ENCODE measurements at places on chromosomes 12 and 14.

DNA sequence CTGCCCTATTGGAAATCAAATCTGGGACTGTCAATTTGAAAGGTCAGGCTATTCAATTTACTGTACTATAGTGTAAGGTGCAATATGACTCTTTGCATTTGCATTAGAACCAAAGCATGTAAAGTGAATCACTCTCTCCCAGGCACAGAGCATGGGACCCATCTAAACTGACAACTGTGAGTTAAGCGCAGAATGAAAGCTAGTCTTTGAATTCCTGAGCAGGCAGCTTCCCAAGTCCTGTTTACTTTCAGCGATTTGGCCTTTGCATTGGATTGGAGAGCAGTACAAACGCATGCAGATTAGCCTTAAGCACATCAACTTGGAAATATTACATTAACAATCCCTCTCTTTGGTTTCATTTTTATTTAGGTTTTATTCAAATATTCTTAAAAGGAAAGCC, 74.6 kb downstream of the RERG start:
- no peak for DNase-seq

DNA sequence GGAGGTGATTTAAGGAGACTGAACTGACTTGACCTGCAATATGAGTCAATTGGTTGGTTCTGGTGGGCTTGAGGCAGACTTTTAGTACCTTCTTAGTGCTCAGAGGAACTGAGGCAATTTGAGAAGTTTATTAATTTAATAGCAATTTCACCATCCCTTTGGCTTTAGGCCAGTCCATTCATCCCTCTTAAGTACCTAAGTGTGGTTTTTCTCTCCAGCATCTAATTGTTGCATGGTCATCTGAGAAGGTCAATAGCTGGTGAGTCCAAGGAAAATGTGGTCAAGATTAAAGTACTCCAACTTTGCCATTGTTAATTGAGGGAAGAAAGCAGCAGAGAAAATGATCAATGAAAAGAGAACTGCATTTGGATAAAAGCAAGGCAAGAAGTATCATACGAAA, 115.4 kb upstream of the DYRK2 start:
- DNase-seq: no peak

DNA sequence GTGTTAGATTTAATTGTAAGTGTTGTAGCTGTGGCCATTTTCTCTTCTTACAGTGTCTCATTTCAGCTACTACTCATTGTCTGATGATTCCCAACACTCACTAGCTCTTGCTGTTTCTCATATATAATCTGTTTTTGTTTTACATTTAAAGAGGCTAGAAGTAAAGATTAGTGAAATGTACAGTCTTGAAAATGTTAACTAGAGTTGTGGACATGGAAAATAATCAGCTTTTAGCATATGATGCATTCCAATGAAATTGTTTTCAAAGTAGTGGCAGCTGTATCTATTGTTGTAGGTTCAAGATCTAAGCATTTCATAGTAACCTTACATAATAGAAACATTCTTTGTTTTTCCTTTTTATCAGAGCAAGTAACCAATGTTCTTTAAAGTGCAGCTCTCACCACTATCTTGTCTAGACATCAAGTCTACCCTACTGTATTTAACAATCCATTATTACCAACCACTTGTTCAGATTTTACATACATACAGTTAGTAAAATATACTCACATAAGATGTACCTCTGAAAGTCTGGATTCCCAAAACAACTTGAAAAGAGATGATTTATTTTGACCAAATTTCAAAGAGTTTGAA, 76.9 kb downstream of the PPHLN1 start:
- DNase-seq: no peak

DNA sequence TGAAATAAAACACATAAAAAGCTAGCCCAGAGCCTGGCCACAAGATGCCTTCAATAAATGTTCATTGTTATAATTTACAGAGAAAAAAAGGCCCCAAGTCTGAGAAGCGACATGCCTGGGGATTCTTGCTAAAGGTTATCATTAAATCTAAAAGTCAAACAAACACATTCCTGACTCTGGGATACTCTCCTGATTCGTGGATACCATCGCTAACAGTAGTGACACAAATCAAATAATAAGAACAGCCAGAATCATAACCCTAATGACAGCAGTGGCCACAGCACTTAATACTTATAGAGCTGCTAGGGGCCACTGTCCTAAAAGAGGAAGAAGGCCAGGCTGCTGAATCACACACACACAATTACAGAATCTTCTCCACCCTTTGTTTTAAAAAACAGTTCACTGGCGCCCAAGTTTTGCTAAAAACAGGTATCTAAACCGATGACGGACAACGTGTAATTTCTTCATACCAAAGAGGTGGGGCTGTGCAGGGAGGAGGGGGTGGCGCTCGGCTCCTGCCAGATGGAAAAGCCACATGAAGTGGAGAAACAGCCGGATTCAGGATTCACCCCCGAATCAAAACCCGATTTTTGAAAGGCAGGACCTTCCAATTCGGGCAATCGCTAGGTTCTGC, 1.2 kb downstream of the CLIP1 start:
- DNase-seq: no peak

DNA sequence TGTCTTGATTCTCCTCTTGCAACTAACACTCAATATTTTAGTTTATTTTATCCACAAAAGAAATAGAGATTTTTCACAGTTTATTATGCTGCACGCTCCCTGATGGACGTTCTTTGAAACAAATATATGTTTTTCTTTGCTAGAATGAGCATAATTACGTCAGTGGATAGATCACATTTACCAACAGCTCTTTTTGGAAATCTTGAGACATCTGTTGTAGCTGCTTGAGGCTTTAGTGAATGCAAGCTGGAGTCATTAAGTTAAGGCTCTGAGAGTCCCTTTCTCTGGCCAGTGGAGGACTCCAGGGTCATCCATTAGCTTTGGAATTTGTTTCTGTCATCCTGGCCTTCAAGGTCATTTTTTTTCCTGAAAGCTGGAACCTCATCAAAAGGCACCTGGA, 405.6 kb upstream of the TMEM132C start:
- no peak for DNase-seq

DNA sequence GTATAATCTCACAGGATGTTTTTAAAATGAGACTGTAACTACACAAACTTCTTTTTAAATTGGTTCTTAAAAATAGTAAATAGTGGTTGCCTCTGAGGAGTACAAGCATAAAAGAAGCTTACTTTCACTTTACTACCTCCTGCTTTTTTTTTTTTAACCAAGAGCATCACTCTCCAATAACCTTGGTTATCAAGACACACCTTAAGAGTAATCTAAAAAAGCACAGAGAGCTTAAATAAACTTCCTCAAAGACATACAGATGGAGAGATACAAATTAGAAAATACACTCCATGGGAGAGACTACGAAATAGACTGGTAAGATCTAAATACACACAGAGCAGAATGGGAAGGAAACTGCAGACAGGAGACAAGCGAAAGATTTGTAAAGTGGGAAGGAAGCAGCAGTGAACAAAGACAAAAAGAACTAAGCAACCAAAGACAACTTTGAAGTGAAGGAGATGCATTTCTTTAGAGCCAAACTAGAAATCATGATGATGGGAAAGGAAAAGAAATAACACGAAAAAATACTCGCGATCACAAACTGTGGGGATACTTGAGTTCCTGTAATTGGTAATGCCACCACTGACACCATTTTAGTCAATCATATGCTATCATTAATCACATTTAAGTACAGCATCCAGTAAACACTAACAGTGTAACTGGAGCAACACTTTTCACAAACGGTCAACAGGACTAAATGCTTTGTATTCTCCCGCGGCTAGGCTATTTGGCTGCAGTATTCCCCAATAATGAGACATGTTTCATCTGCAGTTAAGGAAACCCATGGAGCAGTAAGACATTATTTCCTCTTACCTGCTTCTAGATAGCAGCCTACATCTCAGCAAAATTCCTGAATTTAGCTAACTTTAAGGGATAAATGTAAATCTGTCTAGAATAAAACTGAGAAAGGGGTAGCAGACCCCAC, 8.2 kb downstream of the SINHCAF start:
- no peak for DNase-seq

DNA sequence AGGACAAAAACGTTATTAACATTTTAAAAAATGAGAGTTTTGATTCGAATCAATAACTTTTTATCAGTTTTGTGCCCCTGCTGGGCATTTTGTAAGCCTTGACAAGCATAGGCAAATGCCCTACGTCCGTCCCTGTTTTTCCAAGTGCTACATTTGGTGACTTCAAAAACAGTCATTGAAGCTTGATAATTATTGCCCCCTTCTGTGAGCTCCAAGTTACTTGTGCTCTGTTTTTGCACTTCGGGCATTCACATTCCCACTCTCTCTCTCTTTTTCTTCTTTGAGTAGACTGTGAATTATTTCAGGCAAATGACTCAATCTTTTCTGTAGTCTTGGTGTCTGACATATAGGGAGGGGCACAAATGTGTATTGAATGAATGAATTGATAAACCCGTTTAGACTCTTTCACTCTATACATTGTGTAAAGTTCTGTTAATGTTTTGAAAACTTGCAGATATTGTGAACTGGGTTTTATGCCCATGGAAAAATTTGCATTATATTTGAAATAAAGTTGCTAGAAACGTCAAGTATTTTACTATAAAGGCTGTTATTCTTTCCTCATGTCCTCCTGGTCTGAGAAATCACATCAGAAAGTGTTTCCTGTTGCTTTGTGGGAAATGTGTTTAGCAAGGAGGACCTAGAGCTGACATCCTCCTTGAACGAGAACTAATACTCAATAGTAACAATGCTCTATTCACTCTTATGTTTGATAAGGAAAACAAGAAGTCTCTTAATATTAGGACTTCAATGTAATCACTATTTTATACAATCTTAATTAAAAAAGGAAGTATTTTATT, 1.4 kb downstream of the APAF1 start:
- no peak for DNase-seq

- no peak for DNase-seq
Measured at GRCh38 chr14:32421781-32422180, 92.7 kb downstream of the AKAP6 start.

DNA sequence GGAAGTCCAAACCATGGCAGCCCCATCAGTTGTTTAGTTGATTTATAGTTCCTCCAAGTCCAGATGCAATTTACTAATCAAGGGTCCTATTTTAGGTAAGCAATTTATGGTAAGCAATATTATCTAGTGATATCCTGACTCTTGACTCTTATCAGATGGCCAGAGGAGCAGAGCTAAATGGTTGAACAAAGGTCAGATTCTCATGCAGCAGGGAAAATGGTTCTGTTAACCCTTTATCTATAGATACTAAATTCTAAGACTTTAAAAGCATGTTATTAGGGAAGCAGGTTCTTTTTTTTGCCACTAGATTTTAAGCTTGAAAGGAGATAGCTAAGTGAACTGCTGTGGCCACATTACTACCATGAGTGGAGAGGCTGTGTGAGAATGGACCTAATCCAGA, 427.1 kb upstream of the FBXO33 start:
- DNase-seq: no peak

- no peak for DNase-seq
Measured at GRCh38 chr14:70108419-70108818, 80.3 kb downstream of the SLC8A3 start.

GRCh38 chr14:77980475-77981321, 180.8 kb downstream of the ADCK1 start:
- no peak for DNase-seq

- no peak for DNase-seq
Measured at GRCh38 chr14:34794941-34795340, 80.2 kb downstream of the BAZ1A start.

DNA sequence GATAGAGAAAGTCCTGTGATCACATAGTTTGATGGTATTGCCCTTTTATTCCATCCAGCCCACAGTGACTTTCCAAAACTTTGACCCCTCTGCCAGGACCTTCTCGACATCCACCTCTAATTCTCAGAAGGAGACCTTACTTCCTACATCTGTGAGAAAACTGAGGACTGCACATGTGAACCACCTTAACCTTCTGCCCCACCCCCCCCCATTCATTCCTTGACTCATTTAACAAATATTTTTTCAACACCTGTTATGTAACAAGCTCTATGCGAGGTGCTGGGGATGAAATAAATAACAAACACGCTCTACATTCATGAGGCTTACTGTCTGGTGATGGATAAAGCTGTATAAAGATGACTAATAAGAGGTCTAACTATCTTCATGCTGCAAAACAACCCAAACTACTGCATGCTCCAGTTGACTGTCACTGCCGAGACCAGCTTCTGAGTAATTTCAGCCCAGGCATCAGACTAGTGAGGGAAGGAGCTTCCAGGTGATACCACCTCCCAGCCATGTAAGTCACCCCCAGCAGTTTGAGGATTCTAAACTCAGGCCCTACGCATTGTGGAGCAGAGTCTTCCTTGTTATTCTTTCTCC, 1.9 kb upstream of the HAL start:
- DNase-seq: no peak

DNA sequence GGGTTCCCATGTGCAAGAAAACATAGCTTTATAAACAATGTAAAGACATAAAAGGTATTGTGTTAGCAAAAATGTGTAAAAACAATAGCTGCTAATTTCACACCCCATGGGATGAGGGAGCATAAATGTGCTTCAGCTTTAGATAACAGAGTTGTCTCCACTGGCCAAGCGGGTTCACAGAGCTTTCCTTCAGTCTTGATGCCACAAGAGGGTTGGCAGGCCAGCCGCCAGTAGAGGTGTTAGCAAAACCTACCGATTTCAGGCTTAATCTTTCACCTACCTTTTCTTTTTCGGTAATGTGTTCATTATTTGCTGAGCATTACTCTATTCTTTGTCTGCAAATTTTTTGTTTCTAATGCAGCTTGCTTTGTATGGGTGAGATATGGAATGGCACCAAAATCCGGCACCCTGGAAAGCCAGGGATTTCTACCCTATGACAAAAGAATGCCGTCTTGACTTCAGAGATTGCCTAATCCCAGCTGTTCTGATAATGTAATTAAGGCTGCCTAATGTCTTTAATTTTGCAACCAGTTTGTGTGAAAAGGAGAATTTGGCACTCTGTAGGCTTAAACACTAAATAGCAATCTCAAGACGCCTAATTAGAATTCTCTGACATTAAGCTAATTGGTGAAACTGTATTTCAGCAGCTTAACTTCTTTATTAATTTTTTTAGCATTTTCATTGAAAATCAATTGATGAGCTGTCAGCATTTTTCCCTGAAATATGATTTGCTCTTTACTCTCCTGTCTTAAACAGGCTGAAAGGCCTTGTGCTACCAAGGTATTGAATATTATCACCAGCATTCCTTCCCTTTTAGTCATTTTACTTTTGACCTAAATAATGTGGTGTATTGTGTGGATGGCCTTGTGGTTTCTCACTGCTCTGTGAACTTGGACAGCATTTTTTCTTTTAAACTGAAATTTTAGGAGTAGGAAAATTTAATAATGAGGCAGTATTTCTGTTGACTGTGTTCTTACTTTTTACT, 60.7 kb downstream of the POLR3B start:
- DNase-seq: no peak

GRCh38 chr14:81940651-81941050, 407.0 kb upstream of the SEL1L start:
- no peak for DNase-seq

DNA sequence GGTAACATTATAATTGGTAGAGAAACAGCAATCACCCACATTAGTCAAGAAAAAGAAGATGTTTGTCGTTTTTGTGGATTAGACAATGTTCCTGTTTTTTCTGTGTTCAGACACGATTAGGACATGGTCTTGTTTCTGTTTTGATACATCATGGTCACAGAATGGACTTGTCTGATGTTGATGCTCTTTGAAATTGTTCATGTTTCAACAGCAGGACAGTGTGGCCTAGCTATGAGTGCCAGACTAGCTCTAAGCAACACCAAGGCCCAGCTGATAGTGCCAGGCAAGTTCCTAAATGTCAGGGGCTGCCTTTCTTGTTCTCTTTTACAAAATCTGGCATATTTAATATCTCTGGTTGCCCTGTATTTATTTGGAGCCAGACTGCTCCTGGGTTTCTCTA, 40.9 kb upstream of the TOMM20L start:
- no peak for DNase-seq
